Occipital lobe (tissue), 3 donors: ENCODE measurements at places on chromosomes 2 and 18.
A peak's percentile ranks its signal among the peaks of the same experiment; 100 is the strongest.

GRCh38 chr2:176206136-176206535 is 17.7 kb downstream of the HOXD1 start:
- DNase-seq: no peak

- peak; percentile 4 for DNase-seq
Measured at GRCh38 chr2:119517433-119517832, 6.8 kb downstream of the SCTR start.

DNA sequence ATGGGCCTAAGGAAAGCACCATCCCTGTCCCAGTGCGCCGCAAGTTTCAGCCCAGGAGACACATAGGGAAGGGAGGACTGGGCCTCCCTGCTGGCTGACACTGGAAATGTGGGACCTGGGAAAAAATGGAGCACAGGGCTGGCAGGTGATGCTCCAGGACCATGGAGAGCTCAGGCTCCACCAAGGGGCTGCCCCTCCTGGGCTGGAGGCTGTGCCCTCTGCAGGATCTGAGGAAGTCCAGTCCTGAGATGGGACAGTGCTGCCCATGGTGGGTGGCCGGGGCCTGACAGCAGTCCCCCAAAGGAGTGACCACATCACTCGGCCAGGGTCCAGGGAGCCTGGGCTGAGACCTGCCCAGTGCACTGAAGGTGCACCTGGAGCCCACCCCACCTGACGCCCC is 108.6 kb upstream of the TEKT4 start:
- DNase-seq: no peak

DNA sequence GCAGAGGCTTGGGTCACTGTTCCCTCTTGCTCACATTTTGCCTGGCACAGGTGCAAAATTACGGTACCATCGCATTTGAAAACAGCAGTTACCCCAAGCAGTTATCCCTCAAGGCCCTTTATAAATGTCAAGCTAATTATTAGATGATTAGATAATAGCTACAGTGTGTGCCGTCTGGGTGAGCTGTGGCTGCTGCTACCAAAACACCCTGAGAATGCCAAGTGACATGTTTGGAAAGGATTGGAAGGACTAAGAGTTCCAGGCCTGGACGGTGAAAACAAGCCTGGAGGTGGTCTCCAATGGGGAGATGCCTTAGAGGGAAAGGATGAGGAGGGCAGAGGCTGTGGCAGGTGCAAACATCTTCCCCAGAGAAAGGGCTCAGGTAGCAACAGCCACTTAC is 120.6 kb downstream of the CAPN13 start:
- DNase-seq: no peak

GRCh38 chr2:182144776-182145165 is 159.1 kb downstream of the PPP1R1C start:
- DNase-seq: no peak

DNA sequence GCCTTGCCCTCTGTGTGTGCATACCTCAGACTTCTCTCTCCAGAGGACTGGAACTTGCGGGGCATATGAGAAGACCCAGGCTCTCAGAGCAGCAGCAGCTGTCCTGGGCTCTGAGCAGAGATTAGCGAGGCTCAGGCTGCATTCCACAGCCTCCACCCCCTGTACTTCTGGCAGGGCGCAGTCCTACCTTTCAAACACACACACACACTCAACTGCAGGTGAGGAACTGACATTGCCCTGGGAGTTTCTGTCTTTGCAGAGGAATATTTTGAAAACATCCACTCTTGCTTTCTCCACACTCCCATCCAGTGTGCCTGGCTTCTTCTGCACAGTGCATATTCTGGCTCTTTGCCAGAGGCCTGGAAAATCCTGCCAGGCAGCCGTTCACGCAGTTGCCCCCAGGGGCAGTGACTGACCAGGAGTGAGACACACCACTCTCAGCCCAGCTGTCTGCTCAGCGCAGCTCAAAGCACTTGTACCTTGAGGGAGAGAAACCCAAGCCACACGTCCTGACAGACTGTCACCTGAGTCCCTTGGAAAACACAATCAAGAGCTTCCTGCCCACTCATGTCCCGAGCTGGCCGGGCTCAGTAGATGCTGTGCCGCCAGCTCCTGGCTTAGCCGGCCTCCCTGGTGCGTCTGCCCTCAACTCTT is 460.8 kb downstream of the RNF144A start:
- no peak for DNase-seq

GRCh38 chr18:44695503-44695902 is 14.8 kb downstream of the SETBP1 start:
- no peak for DNase-seq

- no peak for DNase-seq
Measured at GRCh38 chr2:10226038-10226724, 76.5 kb upstream of the HPCAL1 start.

DNA sequence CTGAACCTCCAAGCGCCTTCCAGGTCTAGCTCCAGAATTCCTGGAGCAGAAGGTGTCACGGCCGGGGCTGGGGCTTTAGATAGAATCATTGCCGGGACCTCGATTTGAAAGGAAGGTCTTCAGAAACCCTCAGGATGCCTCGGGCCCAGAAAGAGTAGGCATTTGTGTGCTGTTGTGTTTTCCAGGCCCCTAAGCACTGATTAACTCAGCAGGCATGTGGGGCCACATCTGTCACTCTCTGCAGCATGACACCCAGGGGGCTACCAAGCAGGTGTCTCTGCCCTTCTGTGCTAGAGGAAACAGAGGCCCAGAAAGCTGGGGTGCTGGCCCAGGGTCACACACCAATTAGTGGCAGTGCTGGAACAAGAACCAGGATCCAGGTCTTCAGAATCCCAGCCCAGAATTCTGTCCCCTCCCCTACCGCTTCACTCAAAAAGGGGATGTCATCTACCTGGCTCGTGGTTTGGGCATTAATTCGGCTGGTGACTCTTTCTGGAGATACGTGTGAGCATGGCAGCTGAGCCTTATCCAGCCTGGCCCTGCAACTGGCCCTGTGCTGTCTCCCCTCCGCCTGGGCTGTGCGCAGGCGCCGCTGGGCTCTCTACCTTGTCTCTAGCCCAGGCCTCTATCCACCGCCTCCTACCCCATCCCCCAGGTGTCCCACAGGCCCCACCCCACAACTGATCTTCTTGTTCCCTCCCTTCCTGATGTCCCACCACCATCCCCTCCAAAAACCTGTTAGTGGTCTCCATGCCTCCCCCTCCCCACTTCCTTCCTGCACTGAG is 245.4 kb downstream of the ATAD2B start:
- no peak for DNase-seq

DNA sequence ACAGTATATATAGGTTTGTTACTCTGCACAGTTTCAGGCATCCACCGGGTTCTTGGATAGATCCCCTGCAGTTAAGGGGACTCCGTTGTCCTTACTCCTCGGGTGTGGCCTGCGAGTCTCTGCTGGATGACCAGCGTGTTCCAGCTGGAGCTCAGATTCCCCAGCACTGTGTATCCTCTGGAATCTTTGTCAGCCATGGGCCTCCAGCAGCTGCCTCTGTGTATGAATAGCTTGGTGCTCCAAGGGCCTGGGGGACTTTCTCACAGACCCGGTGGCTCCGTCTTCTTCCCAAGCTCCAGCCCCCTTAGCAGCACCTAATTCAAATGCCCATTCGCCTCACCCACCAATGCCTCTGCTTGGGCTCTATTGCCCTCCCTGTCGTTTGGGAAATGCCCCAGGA is 6.3 kb downstream of the ANO7 start:
- no peak for DNase-seq

GRCh38 chr2:163205589-163206254 is 367.2 kb upstream of the KCNH7 start:
- DNase-seq: no peak

- DNase-seq: no peak
Measured at GRCh38 chr2:59630789-59631188, 922.7 kb downstream of the BCL11A start.

GRCh38 chr2:150353376-150353775 is 134.1 kb downstream of the RND3 start:
- no peak for DNase-seq

GRCh38 chr2:54678719-54679118 is 44.7 kb upstream of the EML6 start:
- no peak for DNase-seq

DNA sequence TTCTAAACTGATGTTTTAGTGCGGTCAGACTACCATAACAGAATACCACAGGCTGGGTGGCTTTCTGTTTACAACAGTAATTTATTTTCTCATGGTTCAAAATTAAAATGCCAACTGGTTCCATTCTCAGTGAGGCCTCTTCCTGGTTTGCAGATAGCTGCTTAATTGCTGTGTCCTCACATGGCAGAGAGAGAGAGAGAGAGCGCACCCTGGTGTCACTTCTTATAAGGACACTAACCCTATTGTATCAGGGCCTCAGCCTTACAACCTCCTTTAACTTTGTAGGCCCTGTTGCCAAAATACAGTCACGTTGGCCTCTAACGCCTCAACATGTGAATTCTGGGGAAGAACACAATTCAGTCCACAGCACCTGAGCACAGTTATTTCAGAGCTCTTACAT is 37.5 kb upstream of the ZNF385B start:
- no peak for DNase-seq

DNA sequence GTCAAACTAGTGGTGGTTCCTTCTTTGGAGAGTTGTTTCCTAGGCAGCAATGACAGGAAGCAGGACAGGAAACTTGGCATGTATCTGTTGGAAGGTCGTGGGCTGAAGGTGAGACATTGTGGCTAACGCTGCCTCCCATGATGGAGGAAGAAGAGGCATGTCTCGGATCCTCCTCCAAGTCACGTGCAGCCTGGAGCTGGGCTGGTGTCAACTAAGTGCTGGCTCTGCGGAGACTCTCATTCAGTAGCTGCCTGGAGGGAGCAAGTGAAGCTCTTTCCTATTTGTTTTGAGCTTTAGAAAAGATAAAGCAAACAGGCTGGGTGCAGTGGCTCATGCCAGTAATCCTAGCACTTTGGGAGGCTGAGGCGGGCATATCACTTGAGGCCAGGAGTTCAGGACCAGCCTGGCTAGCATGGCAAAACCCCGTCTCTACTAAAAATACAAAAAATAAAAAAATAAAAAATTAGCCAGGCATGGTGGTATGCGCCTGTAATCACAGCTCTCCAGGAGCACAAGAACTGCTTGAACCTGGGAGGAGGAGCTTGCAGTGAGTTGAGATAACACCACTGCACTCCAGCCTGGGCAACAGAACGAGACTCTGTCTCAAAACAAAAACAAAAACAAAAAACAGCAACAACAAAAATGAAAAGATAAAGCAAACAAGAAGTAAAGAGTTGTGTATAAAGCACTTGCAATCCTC is 28.2 kb upstream of the INO80C start:
- no peak for DNase-seq

- no peak for DNase-seq
Measured at GRCh38 chr2:132620115-132620514, 49.9 kb downstream of the LYPD1 start.

- no peak for DNase-seq
Measured at GRCh38 chr2:218155953-218156479, 10.7 kb downstream of the CXCR1 start.

DNA sequence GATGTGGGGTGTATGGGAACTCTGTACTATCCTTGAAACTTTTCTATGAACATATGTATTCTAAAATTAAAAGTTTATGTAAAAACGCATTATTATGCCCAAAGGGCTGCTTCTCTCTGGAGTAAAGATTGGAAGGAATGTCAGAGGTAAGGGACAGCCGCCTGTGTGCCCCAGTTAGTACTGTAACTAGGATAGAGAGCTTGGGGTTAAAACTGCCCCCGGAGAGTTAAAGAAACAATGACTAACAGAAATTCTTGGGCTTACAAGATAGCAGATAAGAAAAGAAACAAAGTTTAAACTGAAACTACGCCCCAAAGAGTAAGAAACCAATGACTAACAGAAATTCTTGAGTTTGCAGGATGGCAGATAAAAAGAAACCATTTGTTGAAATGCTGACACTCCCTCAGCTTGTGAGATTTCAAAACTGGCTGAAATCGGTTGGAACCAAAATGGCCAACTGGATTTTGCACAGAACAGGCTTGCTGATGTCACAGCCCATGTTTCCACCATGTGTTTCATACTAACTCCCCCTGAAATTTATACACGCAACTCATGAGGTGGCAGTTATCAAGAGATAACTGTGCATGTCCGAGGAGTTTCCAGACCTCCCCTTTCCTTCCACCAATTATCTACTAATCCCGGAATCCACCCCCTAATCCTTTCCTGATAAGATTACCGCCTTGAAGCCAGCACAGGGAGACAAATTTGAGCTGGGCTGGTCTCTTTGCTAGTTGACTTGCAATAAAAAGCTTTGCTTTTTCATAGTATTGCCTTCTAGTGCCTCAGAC is 8.7 kb upstream of the TXNDC2 start:
- DNase-seq: no peak

- DNase-seq: no peak
Measured at GRCh38 chr2:17272652-17273525, 245.4 kb downstream of the RAD51AP2 start.

DNA sequence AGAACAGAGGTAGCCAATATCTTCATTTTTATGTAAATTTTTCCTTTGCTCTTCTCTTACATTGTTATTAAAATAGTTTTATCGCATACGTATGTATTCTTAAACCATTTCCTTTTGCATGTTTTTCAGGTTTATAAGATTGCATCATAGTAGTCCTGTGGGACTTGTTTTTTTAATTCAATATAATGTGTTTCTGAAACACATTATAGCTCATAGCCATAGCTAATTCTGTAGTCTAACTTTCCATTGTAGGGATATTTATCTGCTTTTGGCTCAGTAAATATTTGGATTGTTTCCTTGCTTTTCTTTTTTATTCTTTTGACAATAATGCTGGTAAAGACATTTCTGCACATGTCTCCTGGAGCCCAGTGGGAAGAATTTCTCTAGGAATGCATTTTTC is 484.3 kb downstream of the PTPRM start:
- no peak for DNase-seq

DNA sequence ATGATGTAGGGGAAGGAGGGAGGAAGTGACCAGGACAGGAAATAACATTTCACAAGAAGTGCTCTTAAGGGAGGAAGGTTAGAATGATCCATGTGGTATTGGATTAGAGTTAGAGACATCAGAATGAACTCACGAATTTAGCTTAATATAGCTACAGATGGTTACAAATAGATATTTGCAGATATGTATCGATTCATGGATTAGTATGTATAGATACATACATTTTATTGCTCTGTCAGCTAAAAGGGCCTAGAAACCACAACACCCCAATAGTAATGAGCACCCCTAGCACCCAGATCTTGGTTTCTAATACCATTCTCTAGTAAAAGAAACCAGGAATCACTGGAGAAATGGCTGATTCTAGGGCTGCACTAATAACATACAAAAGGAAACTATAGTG is 59.6 kb upstream of the LTBP1 start:
- DNase-seq: no peak

GRCh38 chr2:45802499-45803138 is 151.1 kb downstream of the PRKCE start:
- no peak for DNase-seq

DNA sequence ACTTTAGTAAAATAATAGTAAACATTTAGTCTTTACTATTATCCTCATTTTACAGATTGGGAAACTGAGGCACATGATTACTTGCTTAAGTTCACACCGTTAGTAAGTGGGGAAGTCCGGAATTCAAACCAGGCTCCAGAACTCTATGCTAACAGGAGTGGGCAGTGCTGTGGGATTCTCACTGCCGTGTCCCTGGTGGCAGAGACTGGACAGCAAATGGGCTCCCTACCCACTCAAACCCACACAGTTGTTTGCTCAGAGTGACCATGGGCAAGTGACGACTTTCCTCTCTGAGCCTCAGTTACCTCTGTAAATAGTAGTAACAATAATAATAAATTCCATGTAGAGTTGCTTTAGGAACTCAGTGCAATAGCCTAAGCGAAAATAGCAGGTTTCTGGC is 24.0 kb downstream of the MAIP1 start:
- no peak for DNase-seq

GRCh38 chr2:40281021-40281940 is 170.6 kb downstream of the SLC8A1 start:
- no peak for DNase-seq

GRCh38 chr2:212894026-212894425 is 257.4 kb downstream of the IKZF2 start:
- no peak for DNase-seq
